Activated CD4-positive, alpha-beta T cell treated with anti-CD3 and anti-CD28 coated beads, Interleukin-2, amount 50 U/mL, for 1 hour (primary cell): ENCODE measurements at places on chromosomes 6 and 20.

- DNase-seq = no peak
Observed at GRCh38 chr6:149766156-149766769, 16.7 kb downstream of the PCMT1 start.

- peak; percentile 60 for DNase-seq
Observed at GRCh38 chr6:90294614-90294988, 2.0 kb downstream of the BACH2 start.

GRCh38 chr20:59525500-59526241 lies 78.7 kb upstream of the PHACTR3 start:
- peak; percentile 20 for DNase-seq

- no peak for DNase-seq
Observed at GRCh38 chr6:14533446-14533845, 415.9 kb downstream of the CD83 start.

GRCh38 chr6:127119102-127120022 lies 891 bp downstream of the RSPO3 start:
- DNase-seq = no peak

- no peak for DNase-seq
Observed at GRCh38 chr6:132392792-132393191, 8.5 kb downstream of the MOXD1 start.

DNA sequence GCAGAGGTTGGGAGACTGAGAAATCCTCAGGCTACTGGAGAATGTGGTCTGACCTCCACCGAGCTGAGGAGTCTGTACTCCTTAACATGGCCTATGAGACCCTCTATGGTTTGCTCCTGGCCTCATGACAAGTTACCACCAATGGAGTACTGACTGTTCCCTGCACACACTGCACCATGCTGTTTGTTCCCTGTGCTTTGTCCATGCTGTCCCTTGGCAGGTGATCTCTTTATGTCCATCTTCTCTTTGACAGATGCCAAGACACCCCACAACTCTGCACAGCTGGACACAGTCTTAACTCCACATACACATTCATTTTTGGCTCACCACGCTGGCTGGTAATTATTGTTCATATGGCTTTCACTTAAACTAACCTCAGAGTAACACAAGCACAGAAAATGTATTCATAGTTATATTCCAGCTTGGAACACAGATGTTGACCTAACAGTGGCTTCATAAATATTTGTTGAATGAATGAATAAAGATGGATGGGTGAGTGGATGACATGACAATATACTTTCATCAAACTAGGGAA lies 258.0 kb downstream of the ATXN1 start:
- no peak for DNase-seq

DNA sequence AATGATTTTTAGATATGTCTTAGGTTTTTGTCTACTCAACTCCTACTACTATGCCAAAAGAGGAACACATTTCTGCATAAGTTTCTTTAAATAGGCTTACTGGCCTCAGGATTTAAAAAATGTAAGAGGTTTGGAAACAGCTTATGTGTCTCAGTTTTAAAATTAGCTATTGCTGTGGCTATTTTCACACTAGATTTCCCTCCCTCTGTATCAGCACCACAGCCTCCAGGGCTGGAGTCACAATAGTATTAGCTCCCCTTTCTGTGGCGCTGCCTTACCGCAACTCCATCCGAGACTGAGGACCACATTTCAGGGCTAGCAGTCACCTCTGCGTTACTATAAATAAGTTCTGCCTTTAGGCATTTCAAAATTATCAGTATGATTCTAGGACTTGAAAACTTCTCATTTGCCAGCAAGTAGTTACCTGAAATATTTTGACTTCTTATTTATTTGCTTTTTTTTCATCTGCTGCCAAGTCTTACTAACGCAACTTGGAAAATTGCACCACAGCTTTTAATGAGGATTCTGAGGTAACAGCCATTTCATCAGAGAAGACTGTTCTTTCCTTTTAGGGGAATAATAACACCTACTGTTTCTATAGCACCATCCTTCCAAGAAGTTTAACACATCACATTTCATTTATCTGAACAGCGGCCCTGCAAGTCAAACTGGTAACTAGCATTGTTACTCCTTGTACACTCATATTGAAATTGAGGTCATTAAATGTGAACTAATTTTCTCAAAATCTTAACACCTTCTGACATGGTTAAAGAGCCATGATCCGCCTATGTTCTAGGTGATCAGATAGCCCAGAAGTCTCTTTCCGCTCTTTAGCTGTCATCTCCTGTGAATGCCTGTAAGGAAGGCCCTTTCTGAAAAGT lies 105.9 kb downstream of the GJA10 start:
- DNase-seq = no peak

- DNase-seq = no peak
Observed at GRCh38 chr20:40335901-40336351, 353.1 kb downstream of the MAFB start.

- DNase-seq = no peak
Observed at GRCh38 chr20:42779216-42779615, 410.5 kb downstream of the PTPRT start.

GRCh38 chr6:83593395-83593785 lies 81.1 kb downstream of the PRSS35 start:
- no peak for DNase-seq

GRCh38 chr6:106910999-106911949 lies 63.3 kb downstream of the CD24 start:
- no peak for DNase-seq

DNA sequence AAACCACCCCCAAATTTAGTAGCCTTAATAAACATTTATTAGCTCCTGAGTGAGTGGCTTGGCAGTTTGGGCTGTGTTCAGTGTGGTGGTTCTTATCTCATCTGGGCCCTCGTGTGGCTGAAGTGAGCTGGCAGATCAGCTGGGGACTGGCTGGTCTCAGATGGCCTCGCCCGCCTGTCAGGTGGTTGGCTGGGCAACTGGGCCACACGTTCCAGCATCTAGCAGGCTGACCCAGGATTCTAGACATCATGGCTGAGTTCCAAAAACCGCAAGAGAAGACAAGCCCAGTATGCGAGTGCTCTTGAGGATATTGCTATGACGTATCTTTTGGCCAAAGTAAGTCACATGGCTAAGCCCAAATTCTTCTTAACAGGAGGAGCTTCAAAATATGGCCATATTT lies 28.9 kb downstream of the EIF2S2 start:
- no peak for DNase-seq
